ENCODE measurements at places on chromosomes 3 and 15.

- DNase-seq = no peak
Observed at GRCh38 chr15:78067328-78068228, 9.9 kb downstream of the TBC1D2B start.

GRCh38 chr3:143595456-143596077, 252.7 kb downstream of the SLC9A9 start:
- DNase-seq = no peak

DNA sequence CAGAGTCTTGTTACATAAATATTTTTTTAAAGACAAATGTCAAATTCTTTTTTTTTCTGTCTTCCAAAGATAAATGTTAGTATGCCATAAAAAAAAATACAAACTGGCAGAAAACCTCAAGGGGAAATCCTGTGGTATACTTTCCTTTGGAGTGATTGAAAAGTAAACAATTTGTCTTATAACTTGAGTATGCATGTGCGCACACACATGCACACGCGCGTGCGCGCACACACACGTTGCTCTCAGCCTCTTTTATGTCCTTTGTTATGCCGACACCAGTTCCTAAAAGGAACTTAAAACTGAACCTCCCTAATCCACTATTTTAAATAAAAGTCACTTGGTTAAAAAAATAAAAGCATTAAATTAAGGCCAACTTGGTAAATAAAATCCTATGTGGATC, 58.1 kb downstream of the TGFBR2 start:
- DNase-seq = no peak

- no peak for DNase-seq
Observed at GRCh38 chr3:110814170-110815007, 257.2 kb upstream of the NECTIN3 start.

DNA sequence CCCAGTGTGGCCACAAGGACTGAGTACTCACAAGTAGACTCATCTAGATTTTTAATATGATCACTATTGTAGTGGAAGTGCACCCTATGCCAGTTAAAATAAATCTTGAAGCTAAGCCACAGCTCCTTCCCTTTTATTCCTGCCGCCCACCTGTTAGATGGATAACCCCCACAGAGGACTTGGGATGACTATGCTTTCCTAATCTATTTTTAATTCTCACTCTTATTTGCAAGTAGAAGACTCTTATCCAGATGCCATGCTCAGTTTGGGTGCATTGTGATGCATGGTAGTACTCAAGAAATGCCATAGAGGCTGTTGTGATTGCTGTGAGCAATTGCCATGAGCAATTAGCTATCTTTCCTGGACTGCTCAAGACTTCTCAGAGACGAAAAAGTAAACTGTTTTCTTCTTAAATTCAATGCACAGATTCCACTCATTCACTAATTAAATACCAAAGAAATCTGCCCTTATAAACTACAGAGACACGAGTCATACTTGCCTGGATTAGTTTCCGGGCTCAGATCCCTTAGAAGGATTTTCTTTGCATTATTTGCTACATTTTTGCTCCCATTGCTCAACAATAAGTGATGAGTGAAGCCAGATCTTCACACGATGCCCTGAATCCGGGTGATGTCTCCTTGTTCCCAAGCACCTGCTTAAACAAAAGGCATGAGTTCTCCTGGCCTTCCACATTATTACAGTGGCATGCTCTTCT, 472.1 kb downstream of the SOX2 start:
- no peak for DNase-seq

DNA sequence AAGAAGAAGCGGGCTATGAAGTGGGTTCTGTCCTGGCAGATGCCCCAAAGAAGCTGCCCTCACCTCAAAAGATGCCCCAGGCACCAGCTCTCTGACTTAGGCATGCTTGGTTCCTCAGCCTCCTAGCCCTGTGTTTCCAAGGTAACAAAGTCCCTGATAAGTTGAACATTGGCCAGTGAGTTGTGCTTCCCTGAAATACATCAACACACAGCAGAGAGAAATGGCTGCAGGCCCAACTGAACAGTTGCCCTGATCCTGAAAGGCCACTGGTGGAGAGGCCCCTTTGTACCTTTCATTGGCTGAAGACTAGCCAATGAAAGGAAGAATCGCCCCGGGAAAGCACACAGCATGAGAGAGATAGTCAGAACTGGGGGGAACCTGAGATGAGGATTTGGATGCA, 169.9 kb upstream of the CTNNB1 start:
- no peak for DNase-seq

GRCh38 chr3:101851072-101851770, 1.9 kb downstream of the NFKBIZ start:
- no peak for DNase-seq

DNA sequence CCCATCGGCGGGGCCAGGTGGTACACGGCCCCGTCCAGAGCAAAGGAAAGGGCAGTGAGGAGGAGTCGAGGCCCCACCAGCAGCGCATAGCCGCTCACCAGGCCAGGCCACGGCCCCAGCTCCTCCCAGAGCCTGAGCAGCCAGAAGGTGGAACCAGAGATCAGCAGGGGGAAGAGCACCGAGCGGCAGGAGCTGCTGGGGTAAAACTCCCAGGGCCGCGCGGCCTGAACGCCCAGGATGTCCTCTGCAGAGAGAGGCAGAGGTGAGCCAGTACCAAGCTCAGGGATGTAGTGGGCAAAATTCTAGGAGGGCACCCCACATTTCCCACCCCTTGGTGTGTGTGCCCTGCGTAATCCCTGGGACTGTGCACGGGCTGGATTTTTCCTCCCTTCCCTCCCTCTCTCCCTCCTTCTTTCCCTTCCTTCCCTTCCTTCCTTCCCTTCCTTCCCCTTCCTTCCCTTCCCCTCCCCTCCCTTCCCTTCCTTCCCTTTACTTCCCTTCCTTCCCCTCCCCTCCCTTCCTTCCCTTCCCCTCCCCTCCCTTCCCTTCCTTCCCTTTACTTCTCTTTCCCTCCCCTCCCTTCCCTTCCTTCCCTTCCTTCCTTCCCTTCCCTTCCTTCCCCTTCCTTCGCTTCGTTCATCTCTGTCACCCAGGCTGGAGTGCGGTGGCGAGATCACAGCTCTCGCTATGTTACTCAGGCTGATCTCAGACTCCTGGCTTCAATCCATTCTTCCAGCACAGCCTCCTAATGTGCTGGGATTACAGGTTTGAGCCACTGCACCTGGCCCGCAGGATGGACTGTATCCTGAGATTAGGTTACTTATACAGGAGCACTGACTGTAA, 6.3 kb upstream of the NCBP2 start:
- DNase-seq = no peak

DNA sequence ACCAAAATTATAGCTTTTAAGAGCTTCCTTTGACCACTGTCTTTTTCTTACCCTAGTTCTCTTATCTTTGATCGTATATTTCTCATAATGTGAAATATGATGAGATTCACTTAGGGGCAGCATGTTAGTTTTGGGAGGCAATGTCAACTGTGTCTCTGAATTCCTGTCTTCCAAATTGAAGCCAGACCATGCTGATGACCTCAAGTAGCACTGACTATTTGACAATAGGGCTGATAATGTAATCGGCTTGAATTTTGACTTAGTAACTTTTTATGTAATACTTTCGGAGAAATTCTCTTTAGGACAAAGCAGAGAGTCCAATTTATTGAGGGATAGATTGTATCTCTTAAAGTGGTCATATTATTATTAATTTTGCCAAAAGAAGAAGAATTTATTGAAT, 295.4 kb upstream of the TPRG1 start:
- DNase-seq = no peak

GRCh38 chr15:81008312-81008711, 7.6 kb downstream of the TLNRD1 start:
- DNase-seq = no peak

- no peak for DNase-seq
Observed at GRCh38 chr3:105518806-105519418, 152.2 kb downstream of the ALCAM start.

DNA sequence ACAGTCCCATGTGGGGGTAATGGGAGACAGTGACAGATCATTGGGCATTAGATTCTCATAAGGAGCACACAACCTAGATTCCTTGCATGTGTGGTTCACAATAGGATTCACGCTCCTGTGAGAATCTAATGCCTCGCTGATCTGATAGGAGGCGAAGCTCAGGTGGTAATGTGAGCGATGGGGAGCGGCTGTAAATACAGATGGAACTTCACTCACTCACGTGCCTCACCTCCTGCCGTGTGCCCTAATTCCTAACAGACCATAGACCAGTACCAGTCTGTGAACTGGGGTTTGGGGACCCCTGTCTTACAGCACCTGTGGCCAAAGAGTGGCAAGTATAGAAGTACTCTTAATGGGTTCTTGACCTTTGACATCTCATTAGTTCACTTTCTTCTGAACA, 554.7 kb downstream of the FOXP1 start:
- no peak for DNase-seq

DNA sequence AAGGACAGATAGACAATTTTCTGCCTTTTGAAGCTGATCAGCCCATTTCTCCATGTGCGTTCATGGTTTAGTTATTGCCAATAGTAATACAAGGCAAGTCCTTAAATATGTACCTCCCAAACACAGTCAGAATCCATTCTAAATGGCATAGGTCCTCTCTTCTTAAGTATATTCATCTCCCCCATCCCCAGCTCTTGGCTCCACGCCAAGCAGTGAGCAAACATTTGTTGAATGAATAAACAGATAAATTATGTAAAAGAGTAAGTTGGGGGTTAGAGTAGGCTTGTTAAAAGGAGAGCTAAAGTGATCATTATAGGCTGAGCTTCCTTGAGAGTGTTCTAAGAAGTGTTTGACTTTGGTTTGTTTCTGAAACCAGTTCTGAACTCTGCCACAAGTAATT, 241.3 kb downstream of the ITPR1 start:
- DNase-seq = no peak

DNA sequence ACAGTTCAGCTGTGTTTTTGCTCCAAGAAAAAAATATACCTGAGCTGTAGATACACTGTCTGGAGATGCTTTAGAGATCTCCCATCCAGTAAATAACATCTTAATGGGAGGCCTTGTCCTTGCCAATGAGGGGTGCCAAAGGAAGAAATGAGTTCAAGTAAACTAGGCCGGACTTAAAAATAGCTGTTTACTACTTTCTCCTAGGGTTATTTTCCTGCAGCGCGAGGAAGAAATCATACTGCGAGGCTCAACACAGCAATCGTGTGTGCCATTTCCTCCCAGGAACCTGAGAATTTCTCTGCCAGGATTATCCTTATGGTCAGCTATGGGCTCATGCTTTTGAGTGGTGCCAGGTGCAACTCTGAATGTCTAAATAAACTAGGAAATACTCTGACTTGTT, 71.9 kb downstream of the CMTM8 start:
- DNase-seq = no peak

GRCh38 chr15:35911052-35911777, 365.2 kb upstream of the DPH6 start:
- no peak for DNase-seq

DNA sequence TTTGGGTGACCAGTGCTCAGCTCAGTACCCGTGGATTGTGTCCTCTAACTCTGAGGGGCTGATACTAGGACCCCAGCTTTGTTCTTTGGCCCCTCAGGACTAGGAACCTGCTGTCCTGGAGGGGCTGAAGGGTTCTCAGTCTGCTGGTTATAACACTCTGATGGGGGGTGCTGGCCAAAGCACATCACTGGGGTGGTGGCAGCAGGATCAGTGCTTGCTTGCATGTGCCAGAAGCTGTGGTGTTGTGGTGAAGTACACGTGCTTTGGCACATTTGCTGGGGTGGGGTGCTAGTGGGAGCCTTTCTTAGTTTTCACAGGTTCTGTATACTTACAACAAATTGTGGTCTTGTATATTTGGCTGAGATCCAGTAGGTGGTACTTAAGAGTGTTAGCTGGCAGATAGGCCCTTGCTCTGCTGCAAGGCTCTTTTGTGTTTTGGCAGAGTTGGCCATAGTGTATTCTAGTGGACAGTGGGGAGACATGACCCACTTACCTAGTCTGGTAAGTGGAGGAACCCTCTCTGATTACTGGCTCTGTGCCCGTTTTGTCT, 344.3 kb downstream of the EDEM1 start:
- no peak for DNase-seq

DNA sequence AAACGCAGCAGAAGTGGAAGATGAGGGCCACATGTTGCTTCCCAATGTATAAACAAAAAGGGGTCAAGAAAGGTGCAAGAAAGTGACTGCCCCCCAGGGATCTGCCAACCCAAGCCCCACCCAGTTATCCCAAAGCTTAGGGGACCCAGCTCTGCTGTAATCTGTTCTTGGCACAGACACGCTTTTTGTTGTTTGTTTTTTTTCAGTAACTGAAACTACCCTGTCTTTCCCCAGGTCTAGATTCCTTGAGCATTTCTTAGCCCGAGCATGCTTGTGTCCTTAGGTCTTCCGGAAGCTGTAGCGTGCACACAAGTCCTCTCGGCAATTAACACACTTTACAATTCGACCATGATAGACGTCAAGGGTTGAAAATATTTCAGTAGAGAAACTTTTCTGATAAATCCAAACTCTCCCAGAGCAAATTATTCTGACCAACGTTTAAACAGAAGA, 8.5 kb upstream of the PPARG start:
- no peak for DNase-seq

DNA sequence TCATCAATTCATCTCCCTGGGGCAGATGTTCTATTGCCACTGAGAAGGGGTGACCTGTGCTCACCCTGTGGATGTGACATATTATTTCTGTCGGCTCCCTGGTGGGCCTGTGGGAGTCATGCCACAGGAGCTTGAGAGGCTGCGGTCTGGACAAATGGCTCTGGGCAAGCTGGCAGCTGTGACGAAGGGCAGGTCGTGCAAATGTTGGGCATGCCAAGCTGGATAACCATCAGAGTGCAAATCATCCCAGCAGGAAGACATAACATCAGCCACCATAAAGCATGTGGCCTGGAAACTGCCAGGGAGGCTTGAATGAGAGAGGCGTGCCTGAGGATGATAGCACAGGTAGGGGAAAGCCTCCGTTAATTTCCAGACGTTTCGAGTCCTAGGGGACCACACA, 45.3 kb upstream of the FAM3D start:
- DNase-seq = no peak

- DNase-seq = no peak
Observed at GRCh38 chr15:26453914-26454313, 319.0 kb downstream of the GABRB3 start.

DNA sequence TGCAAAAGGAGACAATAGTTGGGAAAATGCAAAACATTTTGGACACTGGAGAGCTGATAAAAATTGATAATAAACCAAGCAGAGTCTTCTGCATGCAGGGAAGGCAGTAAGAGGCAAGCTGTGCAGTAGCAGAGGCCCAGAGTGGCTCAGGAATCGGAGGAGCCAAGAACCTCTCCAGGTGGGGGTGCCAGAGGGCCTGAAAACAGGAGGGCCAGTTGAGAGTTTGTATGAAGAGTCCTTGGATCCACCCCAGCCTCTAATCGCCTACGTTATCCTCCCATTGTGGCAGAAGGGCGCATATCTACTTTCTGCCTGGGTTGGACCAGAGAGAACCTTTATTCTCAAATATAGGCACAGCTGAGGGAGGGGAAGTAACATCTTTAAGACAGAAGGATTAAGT, 48.9 kb upstream of the RBP1 start:
- DNase-seq = no peak

All from ovary (tissue), 10 donors.